Pancreas (tissue), 10 donors: ENCODE measurements at places on chromosomes 2 and 18.
A peak's percentile ranks its signal among the peaks of the same experiment; 100 is the strongest.

- DNase-seq: no peak
These were observed 76.7 kb downstream of the MERTK start for GRCh38 chr2:111975053-111975552.

GRCh38 chr2:232903989-232904388 is 33.9 kb downstream of the SNORC start:
- DNase-seq: no peak

DNA sequence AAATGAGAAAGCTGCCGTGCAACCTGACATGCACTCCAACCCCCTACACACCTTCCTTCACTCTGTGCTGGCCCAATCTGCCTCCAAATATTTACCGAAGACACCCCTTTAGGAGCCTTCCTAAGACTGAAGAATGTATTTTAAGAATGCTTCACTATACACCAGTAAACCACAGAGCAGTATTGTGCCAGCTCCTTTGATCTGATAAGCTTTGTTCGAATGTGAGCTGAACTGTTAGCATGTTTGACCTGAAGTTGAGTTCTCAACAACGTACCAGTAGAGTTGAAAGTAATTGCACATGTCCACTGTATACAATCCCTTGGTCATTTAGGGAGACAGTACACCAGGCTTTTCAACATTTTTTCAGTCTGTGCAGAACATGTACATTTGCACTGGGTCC is 259.2 kb downstream of the TGIF1 start:
- DNase-seq: no peak

DNA sequence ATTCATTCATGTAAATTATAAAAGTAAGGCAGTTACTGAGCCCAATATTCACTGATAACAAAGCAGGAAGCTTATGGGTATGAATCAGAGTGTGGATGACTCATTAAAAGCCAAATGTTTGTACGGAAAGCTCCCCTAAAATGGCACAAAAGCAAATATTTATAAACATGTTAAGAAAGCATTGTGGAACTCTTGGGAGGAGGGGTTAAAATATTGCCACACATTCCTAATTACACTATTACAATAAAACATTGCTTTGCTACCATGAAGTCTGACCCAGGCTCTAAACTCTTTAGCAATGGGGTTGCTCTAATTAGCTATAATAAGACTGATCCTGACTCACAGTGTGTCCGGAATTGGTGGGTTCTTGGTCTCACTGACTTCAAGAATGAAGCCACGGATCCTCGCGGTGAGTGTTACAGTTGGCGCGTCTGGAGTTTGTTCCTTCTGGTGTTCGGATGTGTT is 110.9 kb downstream of the NAB1 start:
- no peak for DNase-seq

GRCh38 chr2:1603059-1603458 is 141.3 kb downstream of the PXDN start:
- DNase-seq: no peak

DNA sequence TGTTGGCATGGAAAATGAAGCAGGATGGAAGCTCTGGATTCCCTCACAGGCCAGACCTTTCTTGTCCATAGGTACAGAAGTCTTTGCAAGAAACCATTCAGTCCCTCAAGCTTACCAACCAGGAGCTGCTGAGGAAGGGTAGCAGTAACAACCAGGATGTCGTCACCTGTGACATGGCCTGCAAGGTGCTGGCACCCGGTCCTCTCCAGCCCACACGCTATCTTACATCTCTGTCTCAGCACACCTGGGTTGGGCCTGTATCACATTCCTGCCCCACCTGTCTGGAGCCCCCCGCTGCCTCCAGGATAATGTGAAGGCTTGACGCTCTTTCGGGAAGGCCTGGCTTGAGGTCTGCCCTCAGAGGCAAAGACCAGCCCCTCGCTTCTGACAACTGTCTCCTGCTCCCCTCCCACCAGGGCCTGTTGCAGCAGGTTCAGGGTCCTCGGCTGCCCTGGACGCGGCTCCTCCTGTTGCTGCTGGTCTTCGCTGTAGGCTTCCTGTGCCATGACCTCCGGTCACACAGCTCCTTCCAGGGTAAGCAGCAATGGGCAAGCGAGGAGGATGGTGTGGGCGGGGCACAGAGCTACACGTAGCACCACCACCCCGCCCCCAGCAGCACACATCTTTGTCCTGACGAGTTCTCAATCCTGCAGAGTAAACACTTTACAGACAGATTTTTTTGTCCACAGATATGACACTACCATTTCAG is 6.0 kb downstream of the TMEM214 start:
- no peak for DNase-seq

- no peak for DNase-seq
These were observed 2.1 kb upstream of the ABCB6 start for GRCh38 chr2:219220652-219221402.

DNA sequence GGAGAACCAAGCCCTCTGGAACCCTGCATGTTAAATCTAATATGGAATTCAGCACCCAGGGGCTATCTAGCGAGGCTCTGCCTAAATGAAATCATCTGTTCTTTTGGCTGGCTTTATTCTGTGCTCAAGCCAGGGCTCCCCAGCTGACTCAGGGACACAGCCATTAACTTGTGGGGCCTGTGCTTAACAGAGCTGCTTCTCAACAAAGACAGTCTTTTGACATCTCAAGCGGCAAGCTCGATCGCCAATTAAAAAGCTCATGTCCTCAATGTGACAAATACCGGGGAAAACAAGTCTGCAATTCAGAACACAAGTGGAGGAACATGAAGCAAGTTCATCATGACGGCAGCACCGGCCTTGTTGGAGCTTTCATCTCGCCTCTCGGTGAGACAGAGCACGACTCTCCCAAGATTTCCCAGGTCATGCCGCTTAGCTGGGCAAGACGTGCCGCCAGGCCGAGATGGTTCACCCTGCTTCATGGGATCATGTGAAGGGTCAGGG is 64.9 kb downstream of the KLHL29 start:
- DNase-seq: no peak

- no peak for DNase-seq
These were observed 156.4 kb upstream of the GALNT13 start for GRCh38 chr2:153715218-153715850.

DNA sequence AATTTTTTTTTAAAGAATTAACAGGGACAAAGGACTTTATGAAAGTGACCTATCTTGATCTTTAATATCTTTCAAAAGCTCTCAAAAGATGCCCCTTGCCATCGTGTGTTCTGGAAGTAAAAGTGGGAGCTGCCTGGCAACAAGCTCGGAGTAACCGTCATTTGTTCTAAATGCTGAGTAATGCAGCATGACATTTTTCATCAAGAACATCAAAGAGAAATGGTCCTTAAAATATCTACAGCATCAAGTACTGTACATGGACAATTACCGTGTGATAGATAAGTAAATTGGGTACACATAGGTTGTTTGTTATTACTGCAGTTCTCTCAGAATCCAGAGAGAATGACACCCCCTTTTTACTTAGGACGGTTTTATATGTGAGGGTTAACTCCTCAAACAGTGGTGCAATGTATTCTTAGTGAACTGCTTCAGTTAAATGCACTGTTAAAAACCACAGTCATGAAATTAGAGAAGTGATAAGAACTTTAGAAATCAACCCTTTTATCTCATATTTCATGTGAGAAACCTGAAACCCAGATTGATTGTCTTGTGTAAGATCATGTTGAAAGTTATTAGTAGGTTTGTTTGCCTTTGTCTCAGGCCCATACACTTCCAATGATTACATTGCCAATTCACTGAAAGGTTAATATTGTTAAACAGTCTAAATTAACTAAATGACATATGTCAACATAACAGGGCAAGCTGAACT is 90.6 kb upstream of the HNMT start:
- no peak for DNase-seq

GRCh38 chr2:141062443-141062842 is 1068.4 kb downstream of the LRP1B start:
- peak; percentile 18 for DNase-seq

DNA sequence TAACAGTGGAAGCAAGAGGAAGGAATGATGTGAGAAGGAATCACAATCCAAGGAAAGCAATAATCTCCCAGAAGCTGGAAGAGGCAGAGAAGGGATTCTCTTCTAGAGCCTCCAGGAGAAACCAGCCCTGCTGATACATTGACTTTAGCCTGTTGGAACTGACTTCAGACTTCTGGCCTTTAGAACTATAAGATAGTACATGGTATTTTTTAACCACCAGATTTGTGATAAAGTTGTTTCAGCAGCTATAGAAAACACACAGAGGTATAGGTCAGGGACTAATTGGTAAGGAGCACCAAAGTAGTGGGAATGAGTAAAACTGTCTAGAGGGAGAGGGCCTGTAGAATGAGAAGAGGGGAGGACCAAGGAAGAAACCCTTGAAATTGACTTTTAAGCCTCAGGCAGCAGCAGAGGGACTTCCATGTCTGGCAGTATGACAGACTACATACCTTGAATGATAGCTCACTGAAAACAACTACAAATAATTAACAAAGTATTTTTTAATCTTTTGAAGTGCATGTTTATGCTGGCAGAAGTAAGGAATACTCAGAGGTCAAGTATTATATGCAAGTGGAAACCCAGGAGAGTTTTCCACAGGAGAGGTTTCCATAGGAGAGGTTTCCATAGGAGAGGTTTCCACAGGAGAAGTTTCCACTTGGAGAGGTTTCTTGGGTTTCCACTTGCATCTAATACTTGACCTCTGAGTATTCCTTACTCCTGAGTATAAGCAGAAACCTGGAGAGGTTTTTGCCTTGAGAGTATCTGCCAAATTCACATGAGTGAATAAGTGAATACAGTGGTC is 33.8 kb upstream of the TMEM17 start:
- DNase-seq: no peak

DNA sequence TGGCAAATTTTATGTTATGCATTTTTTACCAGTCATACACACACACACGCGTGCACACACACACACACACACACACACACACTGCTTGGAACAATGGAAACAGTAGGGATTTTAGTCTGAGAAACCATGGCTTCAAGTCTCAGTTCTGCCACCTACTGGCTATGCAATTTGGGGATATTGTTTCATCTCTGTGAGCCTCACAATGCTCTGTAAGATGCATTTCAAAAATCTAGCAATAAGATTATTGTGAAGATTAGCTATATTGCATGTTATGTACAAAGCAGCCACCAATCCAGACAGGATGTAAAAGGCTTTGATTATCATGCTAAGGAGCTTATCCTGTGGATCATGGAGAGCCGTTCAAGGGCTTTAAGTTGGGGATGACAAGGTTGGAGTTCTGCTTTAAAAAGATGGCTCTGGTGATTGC is 401.4 kb downstream of the NBAS start:
- no peak for DNase-seq

DNA sequence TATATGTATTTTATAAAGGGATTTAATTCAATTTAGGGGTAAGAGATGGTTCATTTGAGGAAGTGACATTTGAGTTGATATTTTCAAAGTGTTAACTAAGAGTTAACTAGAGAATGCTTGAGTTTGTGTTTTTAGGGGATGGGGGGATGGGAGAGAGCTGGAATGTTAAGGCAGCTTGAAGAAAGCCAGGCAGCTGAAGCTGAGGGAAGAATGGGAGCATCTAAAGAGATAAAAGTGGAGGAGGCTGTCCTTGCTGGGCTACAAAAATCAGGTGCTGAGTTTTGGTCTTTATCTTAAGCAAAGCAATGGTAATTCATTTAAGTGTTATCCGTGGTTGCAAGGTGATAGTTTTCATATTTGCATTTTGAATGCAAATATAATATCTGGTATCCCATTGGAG is 9.2 kb downstream of the CHST9 start:
- DNase-seq: no peak

- DNase-seq: no peak
These were observed 54.3 kb downstream of the ABCA12 start for GRCh38 chr2:215084080-215084479.

DNA sequence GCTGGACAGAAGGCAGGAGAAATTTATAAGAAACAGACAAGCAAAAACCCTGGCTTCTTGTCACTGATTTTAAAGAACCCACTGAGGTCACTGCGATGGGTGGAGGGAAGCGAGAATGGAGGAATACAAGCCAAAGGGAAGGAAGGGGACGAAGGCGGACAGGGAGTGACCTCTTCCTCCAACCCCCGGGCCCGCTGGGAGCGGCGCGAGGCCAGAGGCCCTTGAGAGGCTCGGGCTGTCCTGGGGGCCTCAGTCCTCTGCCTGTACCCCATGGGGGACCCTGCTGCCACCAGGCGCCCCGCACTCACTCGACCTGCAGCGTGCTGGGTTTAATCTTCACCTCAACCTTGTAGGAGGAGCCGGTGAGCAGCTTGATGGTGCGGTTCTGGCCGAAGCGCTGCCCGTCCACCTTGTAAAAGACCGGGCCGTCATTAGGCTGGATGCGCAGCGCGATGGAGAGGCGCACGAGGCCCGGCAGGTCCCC is 793 bp downstream of the CNRIP1 start:
- peak; percentile 60 for DNase-seq

DNA sequence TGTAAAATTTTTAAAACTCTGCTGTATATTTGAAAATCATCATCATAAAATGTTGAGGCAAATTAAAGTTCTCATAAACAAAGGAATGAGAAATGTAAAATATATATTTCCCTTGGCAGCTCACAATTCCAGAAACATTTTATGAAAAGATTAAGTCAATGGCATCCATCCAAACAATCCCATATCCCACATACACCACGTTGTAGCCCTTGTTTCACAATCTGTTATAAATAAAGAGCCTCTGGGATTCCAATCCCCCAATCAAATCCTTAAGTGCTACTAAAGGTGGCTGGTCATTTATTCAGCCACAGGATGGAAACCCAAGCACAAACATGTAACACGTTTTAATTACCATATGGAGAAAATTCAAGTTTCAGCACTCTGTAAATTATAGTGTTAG is 51.7 kb downstream of the GFPT1 start:
- DNase-seq: no peak

- peak; percentile 71 for DNase-seq
These were observed 74.2 kb downstream of the SH3BP4 start for GRCh38 chr2:235025800-235026536.

DNA sequence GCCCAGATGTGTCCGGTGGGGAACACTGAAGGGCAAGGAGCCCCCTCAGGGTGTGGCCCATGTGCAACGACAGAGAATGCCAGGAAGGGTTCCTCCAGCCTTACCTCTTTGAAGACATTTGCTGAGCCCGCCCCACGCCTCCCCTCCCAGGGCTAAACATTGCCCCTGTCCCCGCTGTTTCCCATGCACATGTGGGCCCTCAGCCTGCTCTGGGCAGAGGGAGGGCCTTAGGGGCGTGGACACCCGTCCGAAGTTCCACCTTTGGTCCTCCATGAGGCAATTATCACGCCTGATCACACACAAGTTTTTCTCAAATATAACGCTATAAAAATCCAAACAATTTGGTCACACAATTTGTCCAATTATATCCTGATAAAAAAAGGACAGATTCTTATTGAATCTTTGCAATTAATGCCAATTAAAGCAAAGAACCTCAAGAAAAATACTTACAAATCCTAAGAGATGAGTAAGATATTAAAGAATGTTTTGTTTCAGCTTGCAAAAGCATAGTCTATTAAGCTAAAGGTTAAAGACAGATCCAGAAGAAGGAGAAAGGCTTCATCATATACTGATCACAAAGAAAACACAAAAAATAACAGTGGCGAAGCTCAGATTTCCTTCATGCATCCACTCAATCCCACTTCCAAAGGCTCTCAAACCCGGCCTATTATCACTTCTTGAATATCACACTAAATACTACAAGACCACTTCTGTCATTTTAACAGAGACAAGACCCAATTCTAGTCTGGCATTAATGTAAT is 55.2 kb upstream of the LDLRAD4 start:
- DNase-seq: no peak

- DNase-seq: no peak
These were observed 13.9 kb upstream of the VRK2 start for GRCh38 chr2:58032764-58033080.
